Smooth muscle cell of the coronary artery (primary cell): ENCODE measurements at places on chromosomes 4 and X. TPM values are rescaled to one million over a fixed set of nuclear protein-coding genes. Genes with fewer than 3 reads are reported as not detected.

Gene TREX2
- 2.3 and 2.9 TPM in 2 replicates for total RNA-seq

Gene PSAPL1
- not detected in 2 replicates for total RNA-seq

Gene CFI
- total RNA-seq: 3.5 and 5.4 TPM in 2 replicates

Gene SMPX
- total RNA-seq: not detected in 2 replicates

Gene POF1B
- not detected in 2 replicates for total RNA-seq

Gene SSX1
- total RNA-seq: not detected in 2 replicates

Gene CDK16
- total RNA-seq: 39.4 and 58.6 TPM in 2 replicates

Gene RAB41
- not detected in 2 replicates for total RNA-seq
